ENCODE measurements at places on chromosomes 5 and 9.

- DNase-seq = no peak
Measured at GRCh38 chr9:93041108-93041802, 17.2 kb upstream of the SUSD3 start.

GRCh38 chr5:137192293-137192743, 306.8 kb downstream of the SPOCK1 start:
- DNase-seq = no peak

DNA sequence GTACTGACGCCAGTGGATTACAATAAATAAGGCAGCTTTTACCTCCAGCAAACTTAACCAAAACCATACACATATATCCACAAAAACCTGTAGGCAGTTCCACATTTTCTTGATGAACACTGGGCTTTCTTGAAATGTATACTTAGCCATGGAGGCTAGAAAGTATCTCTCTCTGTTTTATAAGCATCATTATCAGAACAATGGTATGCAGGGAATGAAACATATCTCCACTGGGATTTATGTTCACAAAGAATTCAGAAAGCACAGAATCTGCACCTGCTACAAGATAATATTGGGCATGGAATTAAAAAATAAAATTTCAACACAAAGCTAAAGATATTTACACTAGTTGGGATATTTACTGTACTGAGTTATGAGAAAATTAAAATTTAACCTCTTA, 126.1 kb upstream of the RASA1 start:
- no peak for DNase-seq

GRCh38 chr5:43281840-43282658, 31.2 kb downstream of the HMGCS1 start:
- peak; percentile 6 for DNase-seq

DNA sequence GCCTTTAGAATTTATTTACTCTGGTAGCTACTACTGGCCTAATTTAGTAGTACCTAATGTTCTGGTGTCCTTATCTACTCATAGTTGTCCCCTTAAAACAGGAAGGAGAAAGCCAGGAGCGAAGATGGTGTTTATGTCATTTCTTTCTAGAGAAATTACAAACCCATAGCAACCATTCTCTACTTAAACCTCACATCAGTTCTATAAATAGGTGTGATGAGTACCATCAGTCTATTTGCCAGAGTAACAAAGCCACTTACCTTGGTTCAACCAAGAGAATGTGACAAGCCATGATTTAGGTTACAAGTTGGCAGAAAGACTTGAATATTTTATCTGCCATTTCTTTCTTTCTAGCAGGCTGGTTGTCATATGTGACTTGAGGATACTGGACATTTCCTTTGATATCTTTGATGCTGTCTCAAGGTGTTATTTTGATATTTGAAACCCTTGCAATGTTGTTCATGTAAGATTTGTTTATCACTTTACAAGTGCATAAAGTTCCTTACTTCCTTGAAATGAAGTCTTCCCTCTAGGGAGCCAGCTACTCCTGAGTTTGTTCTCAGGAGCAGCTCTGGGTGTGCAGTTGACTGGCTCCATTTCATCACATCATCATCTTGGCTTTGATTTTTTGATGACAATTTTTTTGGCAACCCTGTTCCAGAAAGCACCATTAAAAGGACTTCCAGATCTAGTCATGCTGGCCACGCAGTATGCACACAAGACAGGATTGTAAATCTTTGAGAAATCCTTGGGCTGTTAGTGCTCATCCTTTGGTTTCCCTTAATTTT, 286.8 kb downstream of the ARHGAP26 start:
- no peak for DNase-seq

- DNase-seq = no peak
Measured at GRCh38 chr9:134544388-134545214, 97.0 kb upstream of the COL5A1 start.

DNA sequence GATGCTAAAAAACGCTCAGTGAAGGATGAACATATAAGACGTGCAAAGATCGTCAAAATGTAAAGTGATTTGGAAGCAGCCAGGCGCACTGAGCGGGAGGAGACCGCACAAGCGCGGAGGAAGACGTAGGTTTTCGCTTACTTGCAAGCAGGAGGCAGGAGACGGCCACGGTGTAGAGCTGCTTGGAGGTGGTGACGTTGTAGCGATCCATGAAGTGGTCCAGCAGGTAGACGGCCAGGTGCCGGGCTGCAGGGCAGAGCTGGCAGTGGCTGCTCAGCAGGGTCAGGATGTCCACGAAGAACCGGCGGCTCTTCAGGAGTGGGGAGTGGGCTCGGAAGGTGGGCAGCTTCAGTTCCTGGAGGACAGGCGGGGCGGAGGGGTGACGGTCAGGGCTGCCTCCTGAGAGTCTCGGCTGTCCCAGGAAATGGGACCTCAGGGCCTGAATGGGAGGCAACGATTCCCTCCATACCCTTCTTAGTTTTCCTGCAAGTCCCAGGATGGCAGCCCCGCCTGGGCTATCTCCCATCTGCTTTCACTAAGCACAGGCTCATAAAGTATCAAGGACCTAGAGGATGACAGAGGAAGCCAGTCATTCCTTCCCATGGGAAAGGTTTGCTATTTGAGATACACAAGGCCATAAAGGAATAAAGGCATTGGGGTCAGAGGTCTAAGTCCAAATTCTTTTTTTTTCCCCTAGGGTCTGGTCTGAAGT, 31.8 kb downstream of the CCNJL start:
- no peak for DNase-seq

Measured in hematopoietic multipotent progenitor cell treated with erythropoietin and hydrocortisone succinate and interleukin-3 and kit ligand, for 6 days (in vitro differentiated cells).